Globus pallidus (tissue), 1 donor: ENCODE measurements at places on chromosomes 12 and 14.

- no peak for DNase-seq
Measured at GRCh38 chr14:51490205-51490604, 161.5 kb upstream of the FRMD6 start.

DNA sequence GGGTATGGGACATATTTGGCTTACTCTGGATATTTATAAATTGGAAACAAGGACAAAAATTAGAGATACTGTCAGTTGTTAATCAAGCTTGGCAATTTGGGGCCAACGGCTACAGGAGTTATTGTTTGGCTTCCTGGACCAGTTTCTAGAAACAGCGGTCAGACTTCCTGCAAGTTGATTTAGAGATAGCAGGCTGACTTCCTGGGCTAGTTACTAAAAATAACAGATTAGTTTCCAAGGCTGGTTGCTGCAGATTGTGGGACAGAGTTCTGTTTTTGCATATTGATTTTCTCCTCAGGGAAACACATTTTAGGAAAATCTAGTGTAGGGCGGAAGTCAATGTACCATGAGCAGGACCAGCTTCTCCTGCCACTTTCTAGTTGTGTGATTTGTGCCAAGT is 144.0 kb upstream of the TMPO start:
- DNase-seq, result no peak

DNA sequence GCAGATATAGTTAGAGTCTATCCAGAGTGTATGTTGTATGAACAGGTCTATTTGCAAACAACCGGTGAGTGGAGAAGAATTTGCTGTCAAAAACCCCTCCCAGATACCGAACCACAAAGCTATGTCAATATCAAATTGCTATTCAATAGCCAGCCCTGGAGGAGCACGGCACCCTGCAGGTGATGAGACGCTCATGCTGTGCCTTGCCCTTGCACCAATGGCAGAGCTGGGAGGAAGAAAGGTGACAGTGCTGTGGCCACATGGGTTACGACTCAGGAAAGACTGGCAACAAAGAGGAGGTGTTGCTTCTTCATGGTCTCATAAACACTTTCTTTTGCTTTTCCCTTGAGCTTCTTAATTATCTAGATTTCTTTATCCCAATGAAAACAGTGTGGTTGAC is 55.7 kb downstream of the PAX9 start:
- DNase-seq, result no peak

- no peak for DNase-seq
Measured at GRCh38 chr14:54776361-54777001, 126.1 kb downstream of the GCH1 start.
